Smooth muscle cell of the brain vasculature (primary cell): ENCODE measurements at places on chromosomes 16 and 17.

GRCh38 chr17:7845359-7846062 is 9.4 kb upstream of the TMEM88 start:
- DNase-seq, result no peak

DNA sequence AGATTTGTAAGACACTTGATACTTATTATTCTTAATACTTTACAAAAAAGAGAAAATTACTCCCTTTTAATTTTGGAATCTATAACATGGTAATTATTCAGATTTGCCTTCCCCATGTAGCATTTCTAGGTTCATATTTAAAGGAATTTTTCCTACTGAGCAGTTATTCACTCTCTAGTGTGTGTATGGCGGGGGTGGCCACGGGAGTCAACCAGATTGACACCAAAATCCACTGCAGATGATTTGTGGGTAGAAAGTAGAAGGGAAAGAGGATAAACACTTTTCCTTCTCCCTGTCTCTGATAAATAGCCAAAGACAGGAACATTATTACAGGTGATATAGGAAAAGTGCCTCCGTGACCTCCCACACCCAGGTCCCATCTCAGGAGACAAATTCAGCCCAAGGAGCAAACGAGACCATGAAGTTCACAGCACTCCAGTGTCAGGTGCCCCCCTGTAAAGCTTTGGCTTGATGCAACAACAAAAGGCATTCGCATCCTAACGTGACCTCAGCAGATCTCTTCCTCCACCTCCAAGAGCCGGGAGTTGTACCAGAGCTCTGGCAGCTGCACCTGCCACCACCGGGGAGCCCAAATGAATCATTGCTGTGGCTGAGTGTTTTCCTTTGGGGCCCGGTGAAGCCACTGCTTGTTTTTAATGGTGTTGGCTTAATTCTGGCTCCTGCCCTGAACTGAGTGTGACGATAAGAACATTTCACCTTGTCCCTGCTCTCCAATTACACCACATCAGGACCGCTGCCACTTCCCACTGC is 92.7 kb upstream of the NOL11 start:
- DNase-seq, result no peak

- no peak for DNase-seq
Measured at GRCh38 chr16:77897129-77897437, 108.7 kb downstream of the VAT1L start.

DNA sequence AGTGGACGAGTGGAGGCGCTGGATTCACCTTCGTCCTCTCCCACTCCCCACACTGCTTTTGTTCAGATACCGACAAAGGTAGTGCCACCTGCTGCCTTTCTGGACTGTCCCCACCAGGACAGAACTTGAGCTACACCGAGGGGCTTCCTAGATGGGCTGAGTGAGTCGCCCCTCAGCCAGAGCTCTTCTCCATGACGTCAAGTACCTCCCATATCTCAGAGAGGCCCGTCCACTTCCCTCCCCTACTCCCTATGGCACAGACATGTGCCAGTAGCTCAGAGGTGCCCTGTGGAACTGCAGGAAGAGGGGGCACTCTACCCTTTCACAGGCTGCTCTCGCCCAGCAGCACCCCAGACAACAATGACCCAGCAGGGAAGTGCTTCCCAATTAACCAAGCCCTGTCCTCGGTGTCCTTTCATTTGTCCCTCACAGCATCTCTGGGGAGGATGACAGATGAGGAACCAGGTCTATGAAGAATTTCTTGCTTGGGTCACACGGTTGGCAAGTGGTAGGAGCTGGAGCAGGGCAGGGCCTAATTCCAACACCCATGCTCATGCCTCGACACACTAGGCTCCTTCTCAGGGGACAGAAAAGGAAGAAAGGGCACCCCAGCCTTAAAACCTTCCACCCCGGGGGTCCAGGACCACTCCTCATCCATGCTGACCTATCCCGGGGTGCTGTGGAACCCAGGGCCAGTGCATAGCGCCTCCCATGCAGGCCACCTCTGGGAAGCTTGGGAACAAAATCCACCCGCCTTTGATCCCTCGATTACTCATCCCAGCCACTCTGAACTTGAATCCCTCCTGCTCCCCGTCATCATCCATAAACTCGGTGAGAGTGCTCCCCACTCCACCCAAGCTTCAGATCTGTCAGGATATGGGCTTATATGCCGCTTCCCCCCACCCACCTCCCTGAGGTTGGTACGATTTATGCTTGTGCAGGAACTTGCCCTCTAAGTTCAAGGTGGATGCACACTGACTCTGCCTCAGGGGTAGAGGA is 51.7 kb downstream of the WNT3 start:
- DNase-seq, result no peak

- DNase-seq, result no peak
Measured at GRCh38 chr17:57577751-57578607, 167.1 kb downstream of the CCDC182 start.
